ENCODE measurements at places on chromosomes 7 and 10. TPM values are rescaled to one million over a fixed set of nuclear protein-coding genes. Genes with fewer than 3 reads are reported as not detected.

The VSTM4 gene
- 26.0 TPM for total RNA-seq

The SLC16A9 gene
- total RNA-seq: 3.8 TPM

The LIPK gene
- total RNA-seq: not detected

The ADAM22 gene
- total RNA-seq: 4.4 TPM

The FFAR4 gene
- 0.12 TPM for total RNA-seq

The FOXI2 gene
- 0.47 TPM for total RNA-seq

The ACTA2 gene
- 527 TPM for total RNA-seq

The RADIL gene
- 24.3 TPM for total RNA-seq

The CYP2C19 gene
- total RNA-seq: not detected

The MYPN gene
- total RNA-seq: 1.5 TPM

The OR13A1 gene
- total RNA-seq: 0.50 TPM

The RAB11FIP2 gene
- total RNA-seq: 52.8 TPM

The NUP42 gene
- total RNA-seq: 63.3 TPM

The EBLN1 gene
- total RNA-seq: 1.4 TPM
